ENCODE measurements at places on chromosomes 1 and 21. TPM values are rescaled to one million over a fixed set of nuclear protein-coding genes. Genes with fewer than 3 reads are reported as not detected.
A peak's percentile ranks its signal among the peaks of the same experiment; 100 is the strongest.

Gene CSF3R
- not detected for total RNA-seq

Gene APP
- 735 TPM for total RNA-seq

DNA sequence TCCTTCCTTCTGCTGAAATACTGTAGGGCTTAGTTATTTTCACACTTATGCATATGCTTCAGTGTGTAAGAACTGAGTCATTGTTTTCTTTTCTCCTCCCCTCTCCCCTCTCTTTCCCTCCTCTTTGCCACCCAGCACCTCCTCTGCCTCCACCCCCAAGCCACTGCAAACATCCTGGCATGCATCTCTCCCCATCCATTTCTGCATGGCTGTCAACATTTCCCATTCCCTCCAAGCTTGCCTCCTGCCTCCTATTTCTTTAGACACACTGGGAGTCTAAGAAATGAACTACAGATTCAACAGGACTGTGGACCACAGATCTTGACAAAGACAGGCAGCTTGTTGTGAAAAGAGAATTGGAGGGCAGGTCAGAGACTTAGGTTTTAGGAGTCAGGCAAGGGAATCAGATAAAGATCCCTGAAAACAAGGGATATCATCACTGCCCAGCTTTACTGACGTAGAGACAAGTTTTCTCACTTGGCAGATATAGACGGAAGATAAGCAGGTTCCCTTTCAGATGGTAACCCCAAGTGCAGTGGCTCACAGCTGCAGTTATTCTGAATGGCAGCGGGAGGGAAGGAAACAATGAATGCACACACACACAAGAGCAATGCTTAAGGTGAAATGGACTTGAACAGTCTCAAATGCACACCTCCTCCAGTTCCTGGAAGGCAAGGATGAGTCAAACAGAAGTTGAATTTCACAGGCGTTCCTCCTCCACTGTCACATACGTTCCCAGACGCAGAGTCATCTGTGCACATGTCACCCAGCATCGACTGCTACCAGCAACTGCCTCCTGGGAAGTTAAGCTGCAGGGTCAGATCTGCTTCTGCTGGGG lies 56.1 kb downstream of the HIVEP3 start:
- DNase-seq = peak; percentile 43

DNA sequence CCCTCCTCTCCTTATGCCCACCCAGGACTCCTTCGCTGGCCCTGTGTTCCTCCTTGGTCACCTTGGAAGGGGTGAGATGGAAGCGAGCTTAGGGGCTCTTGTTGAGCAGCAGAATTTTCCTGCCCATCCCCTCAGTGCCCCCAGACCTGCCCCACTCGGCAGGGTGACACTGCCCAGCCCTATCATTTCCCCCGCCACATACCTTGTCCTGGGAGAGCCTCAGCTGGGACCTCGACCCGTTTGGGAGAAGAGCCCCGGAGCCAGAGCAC lies 1.4 kb upstream of the FNDC5 start:
- DNase-seq = no peak

GRCh38 chr1:31483012-31483946 lies 70.3 kb downstream of the SERINC2 start:
- DNase-seq = peak; percentile 50

DNA sequence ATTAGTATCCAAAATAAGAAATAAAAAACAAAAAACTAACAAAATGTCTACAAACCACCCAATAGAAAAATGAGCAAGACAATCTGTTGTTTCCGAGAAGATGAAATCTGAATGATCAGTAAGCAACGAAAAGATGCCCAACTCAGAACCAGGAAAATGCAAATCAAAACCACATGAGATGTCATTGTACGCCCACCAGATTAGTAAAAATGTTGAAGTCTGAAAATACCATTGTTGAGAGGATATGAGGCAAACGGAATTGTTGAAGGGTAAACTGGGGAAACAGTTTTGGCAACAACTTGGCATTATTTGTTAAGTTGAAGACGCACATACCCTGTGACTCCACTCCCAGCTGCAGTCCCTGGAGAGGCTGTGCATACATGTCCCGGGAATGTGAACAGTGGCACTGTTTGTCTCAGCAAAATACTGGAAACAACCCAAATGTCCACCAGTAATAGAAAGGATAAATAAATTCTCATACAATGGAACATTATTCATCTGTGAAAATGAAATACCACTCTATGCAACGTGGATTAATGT lies 10.6 kb downstream of the ZBTB17 start:
- DNase-seq = no peak

- no peak for DNase-seq
These were observed 630.4 kb downstream of the PTPRC start for GRCh38 chr1:199269241-199269640.

DNA sequence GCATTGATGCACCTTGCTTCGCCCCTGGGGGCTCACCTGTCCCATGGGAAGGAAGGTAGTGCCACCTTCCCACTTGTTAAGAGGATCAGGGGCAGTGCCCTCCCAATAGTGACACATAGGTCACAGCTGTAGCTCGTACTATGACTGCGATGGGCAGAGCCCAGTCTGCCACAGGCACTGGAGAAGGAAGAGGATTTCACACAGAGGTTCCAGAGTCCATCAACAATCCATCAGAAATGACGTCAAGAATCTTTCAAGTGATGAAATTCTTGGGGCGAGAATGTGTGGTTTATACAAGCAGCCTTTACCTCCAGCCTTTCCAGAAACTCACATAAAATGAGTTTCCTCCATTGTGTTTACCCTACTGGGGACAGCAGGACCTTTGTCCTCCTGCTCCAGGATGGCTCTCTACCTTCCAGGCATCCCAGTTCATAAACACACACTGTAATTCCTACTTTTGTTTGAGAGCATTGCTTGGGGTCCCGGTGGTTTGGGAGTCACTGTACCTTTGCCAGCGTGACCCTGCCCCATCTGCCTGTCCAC lies 260.6 kb upstream of the VAMP3 start:
- no peak for DNase-seq

Measured in glutamatergic neuron (in vitro differentiated cells).